CD4-positive, alpha-beta T cell treated with Interferon gamma for 1 hour (primary cell): ENCODE measurements at places on chromosomes 12 and 14.
A peak's percentile ranks its signal among the peaks of the same experiment; 100 is the strongest.

GRCh38 chr14:22488522-22489243 is 100.3 kb downstream of the DAD1 start:
- DNase-seq = no peak

DNA sequence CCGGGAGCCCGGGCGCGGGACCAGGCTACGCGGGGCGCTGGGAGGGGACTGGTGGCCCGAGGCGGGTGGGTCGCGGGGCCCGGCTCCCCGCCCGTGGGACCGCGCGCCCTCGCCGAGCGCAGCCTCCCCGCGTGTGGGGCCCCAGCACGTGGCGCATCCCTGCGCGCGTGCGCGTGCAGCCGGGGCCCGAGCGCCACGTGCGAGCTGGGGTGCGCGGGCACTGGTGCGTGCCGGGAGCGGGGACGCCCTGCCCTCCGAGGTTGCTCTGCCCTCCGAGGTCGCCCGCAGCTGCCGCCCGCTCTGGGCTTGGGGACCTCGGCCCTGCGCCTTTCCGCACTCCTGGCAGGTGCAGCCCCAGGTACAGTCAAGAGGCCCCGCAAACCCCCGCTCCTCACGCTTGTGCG is 365 bp upstream of the CCDC88C start:
- DNase-seq = peak; percentile 67

DNA sequence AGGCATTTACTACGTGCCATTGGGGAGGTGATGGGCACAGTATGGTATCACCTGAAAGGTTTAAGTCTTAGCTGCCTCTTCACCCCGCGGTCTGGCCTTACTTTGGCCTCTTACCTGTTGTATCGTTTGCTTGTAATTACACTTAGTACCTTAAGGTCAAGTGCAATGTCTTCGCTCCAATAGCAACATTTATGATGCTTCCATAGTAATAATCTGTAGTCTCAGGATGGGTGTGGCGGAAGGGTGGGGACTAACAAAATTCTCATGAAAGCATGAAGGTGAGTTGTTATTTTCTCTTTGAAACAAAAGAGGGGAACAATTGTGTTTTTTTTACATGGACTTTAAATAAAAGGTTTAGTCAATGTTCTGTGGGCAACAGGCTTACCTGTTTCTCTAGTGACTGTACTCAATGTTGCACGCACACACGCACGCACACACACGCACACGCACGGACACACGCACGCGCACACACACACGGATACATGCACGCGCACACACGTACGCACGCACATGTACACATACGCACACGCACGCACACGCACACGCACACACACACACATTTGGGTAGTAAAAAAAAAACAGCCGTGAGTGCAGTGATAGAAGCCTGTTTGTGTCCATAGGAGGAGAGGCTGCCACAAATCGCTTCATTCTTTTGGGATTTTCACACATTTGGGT is 91.4 kb downstream of the DNAH10 start:
- no peak for DNase-seq

DNA sequence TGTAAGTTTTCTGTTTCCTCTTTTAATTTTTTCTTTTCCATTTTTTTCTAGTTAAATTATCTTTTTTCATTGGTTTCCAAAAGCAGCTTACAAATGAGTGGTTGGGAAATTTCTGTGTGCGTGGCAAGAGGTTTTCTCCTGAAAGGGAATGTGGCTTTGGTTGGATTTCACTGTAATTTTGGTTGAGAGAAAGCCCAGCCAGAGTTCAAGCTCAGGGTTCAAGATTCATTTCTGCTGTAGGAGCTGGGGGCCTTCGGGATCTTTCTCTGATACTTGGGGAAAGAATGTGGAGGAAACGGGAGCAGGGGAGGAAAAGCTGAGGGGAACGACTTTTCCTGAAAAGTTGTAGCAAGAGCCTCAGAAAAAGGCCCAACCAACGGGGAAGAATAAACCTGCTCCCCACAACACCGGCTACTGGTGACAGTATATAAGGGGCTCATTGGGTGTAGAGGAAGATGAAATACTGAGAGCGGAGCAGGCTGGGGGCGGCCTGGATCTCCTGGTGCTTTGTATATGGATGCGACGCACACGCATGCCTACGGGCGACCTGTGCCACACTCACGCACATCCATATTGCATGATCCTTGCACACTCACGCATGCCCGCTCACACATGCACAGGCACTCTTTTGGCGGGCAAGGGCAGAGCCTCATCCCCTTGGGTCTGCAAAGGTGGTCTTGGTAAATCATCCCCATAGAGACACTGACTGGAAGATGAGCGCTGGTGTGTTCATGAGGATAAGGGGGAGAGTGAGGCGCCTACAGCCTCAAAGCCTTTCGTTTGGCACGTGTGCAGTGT is 1.9 kb downstream of the HOXC10 start:
- no peak for DNase-seq

DNA sequence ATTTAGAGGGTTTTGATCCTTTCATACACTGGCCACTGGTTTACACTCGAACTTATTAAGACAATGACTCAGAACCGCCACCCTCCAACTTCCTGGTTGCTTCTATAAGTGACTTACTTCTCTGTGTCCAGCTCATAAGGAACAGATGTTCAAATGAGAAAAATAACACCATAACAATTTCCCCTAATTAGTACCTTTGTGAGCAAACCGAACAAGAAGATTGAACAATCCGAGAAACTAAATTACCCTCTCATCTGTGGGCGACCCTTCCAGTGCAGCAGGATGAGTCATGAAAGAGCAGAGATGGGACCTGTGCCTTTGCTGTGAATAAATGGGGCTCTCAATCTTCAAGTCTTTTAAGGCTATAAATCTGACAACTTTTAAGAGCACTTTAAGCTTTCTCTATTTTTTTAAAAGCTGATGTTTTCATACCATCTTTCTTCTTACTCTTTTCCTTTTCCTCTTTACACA is 146.8 kb upstream of the RASSF8 start:
- no peak for DNase-seq

DNA sequence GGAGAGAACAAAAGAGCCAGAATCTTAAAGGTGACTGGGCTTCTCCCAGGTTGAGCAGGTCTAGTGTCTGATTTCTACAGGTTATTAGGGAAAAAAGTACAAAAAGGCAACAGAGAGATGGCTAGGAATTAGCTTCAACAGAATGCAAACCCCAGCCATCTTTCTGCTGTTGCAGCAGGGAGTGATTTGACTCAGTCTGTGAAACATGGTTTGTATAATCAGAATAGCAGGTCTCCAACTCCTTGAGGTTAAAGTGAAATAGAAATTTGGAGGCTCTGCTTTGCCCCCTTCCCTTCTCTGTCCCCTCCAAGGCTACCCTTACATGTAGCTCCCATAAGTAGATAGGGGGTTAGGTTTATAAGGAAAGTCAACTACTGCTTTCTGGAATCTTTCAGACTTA is 105.8 kb downstream of the AKAP6 start:
- DNase-seq = no peak
